ENCODE measurements at places on chromosomes 5 and 9. TPM values are rescaled to one million over a fixed set of nuclear protein-coding genes. Genes with fewer than 3 reads are reported as not detected.

- DNase-seq, result no peak
Measured at GRCh38 chr5:126831156-126831555, 54.2 kb downstream of the LMNB1 start.

- DNase-seq, result no peak
Measured at GRCh38 chr9:102986425-102986824, 8.7 kb upstream of the CYLC2 start.

DNA sequence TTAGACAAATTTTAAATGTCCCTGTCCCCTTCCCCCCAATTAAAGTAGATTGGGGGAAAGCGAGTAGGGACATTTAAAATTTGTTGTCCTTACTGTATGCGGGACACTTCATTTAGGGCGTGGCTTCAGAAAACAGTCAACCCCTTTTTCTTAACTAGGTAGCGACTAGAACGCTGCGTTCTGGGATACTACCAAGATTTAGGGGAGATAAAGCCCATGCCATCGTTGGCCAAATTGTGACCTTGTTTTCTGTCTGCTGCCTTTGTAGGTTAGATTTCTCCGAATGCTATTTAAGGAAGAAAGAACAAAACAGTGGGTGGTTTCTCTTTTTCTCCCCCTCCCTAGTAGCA lies 1.2 kb downstream of the CKS2 start:
- no peak for DNase-seq

GRCh38 chr9:125932746-125933455 lies 185.7 kb downstream of the PBX3 start:
- no peak for DNase-seq

GRCh38 chr9:126618190-126618584 lies 4.5 kb downstream of the LMX1B start:
- no peak for DNase-seq

- no peak for DNase-seq
Measured at GRCh38 chr9:93216073-93216365, 32.1 kb downstream of the WNK2 start.

- DNase-seq, result no peak
Measured at GRCh38 chr9:122929796-122930354, 1.4 kb downstream of the ZBTB26 start.

DNA sequence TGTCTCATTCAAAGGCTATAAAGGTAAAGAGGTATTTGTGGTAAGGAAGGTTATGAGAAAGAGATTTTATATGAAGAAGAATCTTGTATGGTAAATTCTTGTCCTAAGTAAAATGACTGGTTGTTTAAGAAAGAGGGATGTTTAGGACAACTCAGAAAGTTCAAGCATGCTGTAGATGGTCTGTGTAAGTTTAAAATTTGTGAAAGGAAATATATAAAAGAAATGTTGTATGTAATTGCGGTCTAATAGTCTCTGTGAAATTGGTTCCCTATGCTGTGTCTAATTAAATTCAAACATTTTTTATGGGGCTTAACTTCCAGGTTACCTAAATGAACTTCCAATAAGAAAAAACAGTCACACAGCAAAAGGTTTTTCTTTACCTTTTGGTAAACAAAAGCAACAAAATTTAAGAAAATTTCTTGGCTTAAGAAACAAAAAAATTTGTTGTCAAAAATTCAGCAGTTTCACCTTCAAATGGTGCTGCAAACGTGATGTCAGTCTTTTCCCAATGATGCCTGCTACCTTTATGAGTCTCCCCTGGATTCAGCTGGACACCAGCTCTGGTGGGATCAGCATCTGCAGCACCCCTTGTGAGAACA lies 83.0 kb upstream of the FCN1 start:
- DNase-seq, result no peak

- no peak for DNase-seq
Measured at GRCh38 chr5:97923997-97924396, 741.0 kb upstream of the RIOK2 start.

GRCh38 chr5:172312286-172312685 lies 28.7 kb upstream of the UBTD2 start:
- DNase-seq, result no peak

DNA sequence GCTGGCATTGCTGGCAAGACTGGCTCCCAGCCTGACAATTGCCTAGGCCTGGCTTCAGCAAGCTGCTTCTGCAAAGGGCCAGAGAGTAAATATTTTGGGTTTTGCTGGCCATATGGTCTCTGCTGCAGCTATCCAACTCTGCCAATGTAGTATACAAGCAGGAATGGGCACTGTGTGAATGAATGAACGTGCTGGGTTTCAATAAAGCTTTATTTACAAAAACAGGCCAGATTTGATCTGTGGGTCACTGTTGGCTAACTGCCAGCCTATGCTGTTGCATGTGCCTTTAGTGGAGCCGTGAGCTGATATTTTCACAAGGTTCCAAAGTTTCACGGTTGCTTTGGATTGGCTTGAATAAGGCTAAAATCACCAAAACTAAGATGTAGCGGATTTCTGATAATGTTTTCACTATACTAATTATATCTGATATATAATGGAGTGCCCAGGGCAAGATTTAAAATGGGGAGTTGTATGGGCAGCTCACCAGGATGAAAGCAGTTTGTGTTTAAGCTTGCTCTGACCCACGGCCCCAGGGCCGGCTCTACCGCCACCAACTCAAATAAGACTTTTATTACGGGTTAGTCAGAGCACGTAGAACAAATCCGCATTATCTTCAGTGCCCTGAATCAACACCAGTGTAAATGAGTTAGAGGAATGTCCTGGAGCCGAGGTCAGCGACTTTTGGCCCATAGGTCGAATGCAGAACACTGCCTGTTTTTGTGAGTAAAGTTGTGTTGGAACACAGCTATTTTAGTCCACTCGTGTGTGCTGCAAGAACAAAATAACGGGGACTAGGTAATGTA lies 98.6 kb upstream of the DAP start:
- DNase-seq, result no peak

GRCh38 chr9:101566904-101567724 lies 27.7 kb downstream of the PPP3R2 start:
- no peak for DNase-seq

DNA sequence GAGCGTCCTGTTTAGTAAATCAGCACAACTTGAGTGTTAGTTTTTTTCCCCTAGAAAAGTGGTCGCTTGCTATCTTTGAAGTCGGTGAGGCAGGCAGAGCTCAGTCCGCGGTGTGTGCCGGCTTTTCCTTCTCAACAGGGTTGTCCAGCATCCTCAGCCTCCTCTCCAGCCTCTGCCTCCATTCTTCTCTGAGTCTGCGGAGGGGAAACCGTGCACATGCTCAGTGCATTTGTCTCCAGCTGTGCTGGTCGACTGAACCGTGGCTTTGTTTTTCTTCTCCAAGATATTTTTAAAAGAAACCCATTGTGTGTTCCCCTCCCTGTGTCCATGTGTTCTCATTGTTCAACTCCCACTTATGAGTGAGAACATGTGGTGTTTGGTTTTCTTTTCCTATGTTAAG lies 25.3 kb downstream of the FAM240B start:
- no peak for DNase-seq

DNA sequence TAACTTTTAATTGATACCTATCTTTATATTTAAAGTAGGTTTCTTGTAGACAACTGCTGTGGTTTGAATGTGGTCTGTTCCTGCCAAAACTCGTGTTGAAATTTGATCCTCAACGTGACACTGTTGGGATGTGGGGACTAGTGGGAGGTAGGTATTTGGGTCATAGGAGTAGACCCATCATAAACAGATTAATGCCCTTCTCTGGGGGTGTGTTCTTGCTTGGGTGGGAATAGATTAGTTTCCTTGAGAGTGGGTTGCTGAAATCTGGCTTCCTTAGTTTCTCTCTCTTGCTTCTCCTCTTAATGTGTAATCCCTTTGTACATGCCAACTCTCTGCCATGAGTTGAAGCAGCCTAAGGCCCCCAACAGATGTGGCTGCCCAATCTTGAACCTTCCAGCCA lies 34.6 kb upstream of the IPPK start:
- no peak for DNase-seq

DNA sequence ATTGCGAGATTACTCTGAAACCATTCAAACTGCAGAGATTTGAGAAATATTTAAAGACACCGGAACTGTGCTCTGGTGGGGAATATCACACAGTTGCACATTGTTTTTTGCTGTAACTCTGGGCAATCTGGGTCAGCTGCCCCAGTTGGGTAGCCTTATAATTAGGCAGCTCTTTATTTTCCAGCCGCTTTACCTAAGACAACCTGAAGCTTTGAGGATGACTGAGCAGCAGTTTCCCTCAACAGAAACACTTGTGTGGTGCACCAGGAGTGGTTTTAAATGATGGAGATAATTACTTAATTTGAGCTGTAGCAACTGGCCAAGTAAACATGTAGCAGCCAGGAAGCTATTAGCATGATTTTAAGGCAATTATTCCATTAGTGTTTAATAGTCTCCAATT lies 2.9 kb downstream of the PLCXD3 start:
- DNase-seq, result no peak

DNA sequence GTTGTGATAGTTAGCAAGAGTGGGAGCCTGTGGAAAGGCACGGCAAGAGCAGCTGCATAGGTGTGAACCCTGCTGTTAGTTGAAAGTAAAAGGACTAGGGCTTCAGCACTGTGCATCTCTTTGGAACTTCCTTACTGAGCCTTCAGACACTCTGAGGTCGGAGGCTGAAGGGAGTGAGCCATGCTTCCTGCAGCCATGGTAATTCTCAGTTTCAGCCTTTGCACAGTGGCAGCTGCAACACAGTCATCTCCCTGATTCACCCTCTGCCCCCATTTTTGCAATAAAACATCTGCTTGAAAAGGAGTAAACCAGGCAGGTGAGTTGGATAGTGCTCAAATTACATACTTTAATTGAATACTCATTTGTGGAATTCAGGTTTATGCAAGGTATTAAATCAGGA lies 6.5 kb upstream of the TLE4 start:
- no peak for DNase-seq

- DNase-seq, result no peak
Measured at GRCh38 chr5:39333104-39333503, 31.2 kb downstream of the C9 start.

DNA sequence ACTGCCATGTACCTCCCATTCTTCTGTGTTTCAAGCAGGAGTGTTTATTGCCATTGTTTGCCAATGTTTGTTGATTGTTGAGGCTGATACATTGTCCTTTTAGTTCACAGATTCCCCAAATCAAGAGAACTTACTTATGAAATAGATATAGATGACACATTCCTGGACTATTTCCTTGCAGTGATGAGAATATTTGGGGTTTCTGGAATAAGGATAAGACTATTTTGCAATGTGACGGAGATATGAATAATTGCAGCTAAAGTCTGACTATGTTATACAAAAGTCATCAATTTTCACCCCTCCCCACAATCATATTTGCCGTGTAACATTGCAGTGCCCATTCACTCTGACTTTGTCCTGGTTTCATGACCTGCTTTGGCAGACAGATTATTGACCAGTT lies 460.8 kb downstream of the CDH10 start:
- DNase-seq, result no peak

The BARX1 gene
- not detected for total RNA-seq

The PCDHB11 gene
- total RNA-seq, result not detected

The SPINK13 gene
- not detected for total RNA-seq

The PRRC1 gene
- total RNA-seq, result 33.6 TPM

The KIAA0825 gene
- 1.4 TPM for total RNA-seq

The SPATA31C1 gene
- total RNA-seq, result not detected

The SCGB3A2 gene
- total RNA-seq, result not detected

The GARNL3 gene
- 4.0 TPM for total RNA-seq

The ANKDD1B gene
- 0.37 TPM for total RNA-seq

All from activated B cell treated with CpG ODN at 0.5 μM for 24 hours (primary cell).